ENCODE measurements at places on chromosomes 6 and 20.

DNA sequence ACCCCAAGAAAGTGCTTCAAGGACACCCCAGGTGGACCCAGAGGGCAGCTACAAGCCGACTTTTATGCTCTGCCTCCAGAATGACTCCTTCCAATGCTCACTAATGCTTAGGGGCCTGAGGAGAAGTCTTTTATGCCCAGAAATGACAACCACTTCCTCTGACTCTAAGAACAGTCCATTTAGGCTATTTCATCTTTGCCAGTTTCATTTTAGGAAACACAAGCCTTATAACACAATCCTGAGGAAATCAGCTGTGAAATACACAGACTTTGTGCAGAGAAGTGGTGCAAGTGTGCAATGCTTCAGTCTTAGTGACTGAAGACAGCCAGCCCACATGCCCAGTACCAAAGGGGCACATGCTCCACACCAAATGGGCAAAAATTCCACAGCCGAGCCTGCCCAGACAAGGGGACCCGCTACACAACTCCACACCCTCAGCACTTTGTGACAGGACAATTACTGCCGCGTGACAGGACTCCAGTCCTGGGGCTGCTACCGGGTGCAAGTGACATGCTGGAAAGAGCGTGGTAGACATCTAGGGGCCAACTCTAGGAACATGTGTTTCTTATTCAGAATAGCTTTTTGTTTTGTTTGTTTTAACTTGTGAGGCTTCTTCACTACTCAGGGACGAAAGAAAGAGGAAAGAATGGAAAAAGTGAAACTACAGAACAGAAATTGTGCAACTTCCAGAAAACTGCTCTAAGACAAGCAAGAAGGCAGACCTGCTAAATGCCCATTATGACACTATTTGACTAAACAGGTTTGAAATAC is 28.2 kb upstream of the PLAGL1 start:
- peak; percentile 8 for DNase-seq

DNA sequence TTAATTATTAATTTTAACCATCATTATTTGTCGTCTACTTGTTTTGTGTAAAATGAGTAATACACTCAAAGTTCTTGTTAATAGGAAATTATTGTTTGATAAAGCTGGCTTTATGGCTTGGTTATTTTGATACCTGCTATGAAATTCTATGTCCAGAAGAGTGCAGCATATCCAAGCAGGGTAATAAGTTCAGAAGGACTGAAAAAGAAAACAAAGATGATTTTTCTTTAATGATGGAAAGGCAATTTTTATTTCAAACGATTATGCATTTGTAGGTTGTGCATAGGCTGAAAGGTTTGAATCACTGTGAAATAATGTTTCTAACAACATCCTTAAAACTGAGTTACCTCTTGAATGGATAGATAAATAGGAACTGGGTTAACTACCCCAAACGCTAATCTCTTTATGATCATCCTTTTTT is 1.4 kb upstream of the MAN1A1 start:
- DNase-seq: peak; percentile 54

DNA sequence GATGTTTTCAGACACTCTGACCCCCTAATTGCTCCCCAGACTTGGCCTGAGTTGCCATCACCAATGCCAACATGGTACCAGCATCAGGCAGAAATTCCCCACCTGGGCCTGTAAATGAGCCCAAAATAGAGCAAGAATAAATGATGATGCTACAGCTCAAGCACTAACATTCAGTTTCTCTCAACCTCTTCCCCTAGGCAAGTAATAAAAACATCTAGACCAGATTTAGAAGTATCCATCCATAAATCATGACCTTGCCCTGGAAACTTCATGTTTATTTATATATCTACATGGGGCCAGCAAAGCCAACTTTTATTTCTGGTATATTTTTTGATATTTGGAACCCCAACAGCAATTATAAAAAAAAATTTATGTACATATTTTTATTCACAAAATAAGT is 221.4 kb upstream of the PLN start:
- DNase-seq: no peak

- no peak for DNase-seq
These were observed 136.9 kb downstream of the BTBD3 start for GRCh38 chr20:12054556-12054955.

- DNase-seq: no peak
These were observed 86.5 kb downstream of the LYRM4 start for GRCh38 chr6:5174244-5174643.

- peak; percentile 100 for DNase-seq
These were observed 121.1 kb downstream of the TNFRSF21 start for GRCh38 chr6:47188588-47189021.

DNA sequence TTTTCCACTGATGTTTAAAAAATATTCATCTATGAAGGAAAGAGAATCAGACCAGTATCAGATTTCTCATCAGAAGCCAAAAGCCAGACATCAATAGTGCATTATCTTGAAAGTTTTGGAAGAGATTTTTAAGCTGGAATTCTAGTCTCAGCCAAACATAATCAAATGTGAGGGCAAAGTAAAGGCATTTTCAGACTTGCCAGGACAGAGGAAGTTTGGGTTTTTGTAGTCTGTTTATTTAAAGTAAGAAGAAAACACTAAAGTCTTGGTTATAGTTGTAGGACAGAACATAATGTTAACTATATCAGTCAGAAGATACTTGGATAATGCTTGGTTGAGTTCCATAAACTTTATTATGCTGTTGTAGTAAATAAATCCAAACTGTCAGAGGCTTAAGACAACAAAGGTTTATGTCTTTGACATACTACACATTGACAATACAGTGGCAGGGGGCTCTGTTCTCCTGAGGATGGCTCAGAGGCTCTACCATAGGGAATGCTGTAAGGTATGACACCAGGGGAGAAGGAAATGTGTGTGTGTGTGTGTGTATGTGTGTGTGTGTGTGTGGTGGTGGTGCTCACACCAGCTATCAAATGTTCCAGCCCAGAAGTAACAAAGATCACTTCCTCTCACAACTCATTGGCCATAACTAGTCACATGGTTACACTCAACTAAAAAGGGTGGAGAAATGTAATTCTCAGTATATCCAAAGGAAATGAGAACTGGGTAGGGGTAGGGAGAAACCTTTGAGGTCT is 26.7 kb upstream of the YWHAB start:
- DNase-seq: no peak

- DNase-seq: peak; percentile 60
These were observed 27.0 kb downstream of the STK4 start for GRCh38 chr20:44993343-44993742.

- no peak for DNase-seq
These were observed 214.5 kb downstream of the TAF4 start for GRCh38 chr20:61850926-61851900.

DNA sequence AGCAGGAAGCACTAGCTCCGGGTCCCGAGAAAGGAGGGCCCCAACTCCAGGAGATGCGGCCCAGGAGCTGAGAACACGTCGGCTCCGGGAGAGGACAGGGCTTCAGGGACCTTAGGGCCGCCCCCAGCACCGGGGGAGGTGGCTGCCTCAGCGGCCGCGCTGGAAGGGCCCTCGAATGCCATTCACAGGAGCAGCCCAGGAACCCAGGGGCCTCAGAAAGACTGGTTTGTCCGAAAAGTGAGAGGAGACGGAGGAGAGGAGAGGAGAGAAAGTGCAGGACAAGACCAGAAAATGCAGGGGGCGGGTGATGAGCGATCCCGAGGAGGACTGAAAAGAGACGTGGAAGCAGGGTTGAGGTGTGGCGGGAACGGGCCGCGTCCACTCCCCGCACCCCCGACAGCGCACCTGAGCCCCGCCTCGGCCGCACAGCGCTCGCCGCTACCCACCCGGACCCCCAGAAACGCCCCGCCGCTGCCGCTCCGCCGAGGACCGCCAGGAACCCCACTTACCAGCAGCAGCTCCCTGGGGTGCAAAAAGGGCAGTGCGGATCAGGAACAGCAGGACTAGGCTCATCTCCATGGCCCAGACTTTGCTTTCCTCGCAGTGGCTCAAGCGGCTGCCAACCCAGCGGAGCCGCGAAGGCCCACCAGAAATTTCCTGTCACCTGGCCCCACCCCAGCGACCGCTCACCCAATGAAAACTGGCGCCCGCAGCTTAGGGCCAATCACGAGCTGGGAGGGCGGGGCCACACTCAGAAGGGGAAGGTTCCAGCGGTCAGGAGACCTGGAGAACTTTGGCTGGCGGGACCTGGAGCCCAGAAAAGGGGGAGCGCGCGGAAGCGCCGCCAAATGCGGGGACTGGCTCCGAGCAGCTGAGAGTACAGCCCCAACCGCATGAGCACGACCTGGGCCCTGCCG is 25.4 kb downstream of the HLA-F start:
- peak; percentile 80 for DNase-seq

- DNase-seq: no peak
These were observed 127.8 kb upstream of the SLC22A23 start for GRCh38 chr6:3584606-3585005.

DNA sequence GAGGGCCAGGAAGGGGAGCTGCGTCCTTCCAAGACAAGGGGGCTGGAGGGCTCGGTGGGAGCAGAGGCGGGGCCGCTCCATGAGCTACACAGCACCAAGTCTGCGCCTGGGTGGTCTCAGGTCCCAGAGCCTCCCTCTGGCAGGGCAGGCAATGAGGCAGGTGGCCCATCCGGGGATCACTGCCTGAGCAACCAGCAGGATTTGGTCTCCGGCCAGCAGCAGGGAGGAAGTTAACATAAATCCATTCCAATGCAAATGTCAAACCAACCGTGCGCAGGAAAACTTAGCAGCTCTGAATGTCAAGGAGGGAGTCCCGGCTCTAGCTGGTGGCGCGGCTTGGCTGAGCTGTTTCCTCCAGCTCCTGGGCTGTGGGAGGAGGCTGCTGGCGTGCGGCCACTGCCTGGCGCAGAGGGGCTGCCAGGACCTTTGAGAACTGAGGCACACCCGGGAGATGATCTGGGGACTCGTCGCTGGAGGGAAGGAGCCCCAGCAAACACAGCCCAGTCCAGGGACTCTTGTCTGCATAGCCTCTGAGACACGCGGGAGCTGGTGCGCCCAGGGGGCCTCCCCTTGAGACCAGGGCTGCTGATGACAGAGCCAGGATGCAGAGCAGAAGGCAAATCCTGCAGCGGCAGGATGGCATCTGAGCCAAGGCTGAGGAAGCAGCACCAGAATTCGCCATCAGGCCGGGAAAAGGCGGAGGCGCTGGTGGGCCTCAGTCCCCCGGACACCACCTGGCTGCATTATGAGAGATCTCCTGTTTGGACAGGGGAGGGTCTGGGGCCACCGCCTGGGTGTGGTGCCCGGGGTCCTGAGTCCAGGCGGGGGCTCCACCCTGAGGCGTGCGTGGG is 33.1 kb upstream of the CHRNA4 start:
- DNase-seq: no peak

- DNase-seq: no peak
These were observed 4.5 kb downstream of the SLA2 start for GRCh38 chr20:36641506-36641843.

GRCh38 chr6:138692978-138693909 is 80.3 kb upstream of the CCDC28A start:
- DNase-seq: peak; percentile 77

DNA sequence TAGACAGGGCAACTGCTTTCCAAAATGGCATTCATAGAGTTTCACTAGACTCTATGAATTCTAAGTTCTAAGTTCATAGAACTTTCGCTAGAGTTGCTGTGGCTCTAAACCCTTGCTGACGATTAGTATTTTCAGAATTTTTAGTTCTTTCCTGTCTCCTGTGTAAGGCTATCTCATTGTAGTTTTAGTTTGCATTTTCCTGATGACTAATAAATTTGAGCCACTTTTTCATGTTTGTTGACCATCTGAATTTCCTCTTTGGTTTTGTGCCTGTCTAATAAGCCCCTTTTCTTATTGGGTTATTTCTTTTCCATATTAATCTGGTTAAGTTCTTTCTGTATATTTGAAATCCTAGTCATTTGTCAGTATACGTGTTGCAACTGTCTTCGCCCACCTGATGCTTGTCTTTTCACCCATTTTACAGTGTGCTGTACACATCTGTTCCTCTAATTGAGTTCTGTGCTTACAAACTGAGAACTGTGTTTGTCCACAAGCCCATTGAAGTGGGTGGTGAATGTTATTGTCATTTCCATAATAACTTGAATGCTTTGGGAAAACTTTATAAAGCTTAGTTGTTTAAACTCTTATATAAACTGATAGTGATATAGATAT is 177.7 kb upstream of the CDYL start:
- DNase-seq: peak; percentile 26

- DNase-seq: no peak
These were observed 993 bp upstream of the NCOA7 start for GRCh38 chr6:125789576-125790357.

DNA sequence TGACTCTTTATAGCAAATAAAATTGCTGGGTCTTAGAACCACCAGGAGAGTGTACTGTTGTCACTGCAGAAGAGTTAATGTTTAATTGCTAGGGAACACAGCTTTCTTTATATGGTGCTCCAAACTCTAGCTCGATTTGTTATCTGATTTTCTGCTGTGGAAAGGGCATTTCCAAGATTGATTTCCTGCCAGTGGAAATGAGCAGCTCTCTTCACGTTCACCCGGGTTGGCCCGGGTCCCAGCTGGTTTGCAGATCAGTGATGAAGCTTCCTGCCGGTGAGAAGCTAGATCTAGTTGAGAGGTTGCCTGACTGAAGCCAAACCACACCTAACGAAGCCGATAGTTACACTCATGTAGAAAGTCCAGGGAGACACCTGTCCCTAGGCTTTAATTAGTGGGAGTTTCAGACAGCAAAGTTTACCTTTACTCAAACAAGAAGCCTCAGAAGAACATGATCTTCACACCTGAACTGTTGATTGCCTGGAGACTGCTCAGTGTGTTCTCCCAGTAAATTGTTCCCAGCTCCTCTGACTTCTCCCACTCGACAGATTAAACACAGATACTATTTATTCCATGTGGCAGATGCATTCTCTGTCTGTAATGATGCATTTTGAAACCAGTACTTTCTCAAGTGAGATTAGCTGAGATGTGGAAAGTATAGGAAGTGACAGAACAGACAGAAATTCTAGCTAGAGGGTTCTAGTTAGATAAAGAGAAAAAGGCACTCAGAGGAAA is 27.8 kb downstream of the PAQR8 start:
- DNase-seq: peak; percentile 51

DNA sequence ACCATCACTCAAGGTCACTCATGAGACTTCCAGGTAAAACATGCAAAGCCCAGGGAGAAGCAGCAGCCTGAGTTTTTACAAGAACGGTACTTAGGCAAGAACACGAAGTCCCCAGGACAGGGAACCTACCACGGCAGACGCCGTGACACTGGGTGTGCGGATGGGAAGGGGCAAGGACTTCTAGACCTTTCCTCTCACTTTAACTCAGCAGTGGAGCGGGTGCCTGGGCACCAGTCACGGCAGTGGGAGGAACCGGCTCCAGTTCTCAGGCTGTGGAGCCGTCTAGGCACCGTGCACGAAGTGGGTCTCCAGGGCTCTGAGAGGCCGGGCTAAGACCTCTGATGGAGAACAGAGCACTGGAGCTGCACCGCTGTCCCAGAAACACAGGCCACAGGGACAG is 2.5 kb downstream of the ZBTB46 start:
- DNase-seq: no peak

- DNase-seq: no peak
These were observed 47.6 kb downstream of the CPXM1 start for GRCh38 chr20:2752567-2753460.

All from bronchial epithelial cell (primary cell).